ENCODE measurements at places on chromosomes 1 and 21.

DNA sequence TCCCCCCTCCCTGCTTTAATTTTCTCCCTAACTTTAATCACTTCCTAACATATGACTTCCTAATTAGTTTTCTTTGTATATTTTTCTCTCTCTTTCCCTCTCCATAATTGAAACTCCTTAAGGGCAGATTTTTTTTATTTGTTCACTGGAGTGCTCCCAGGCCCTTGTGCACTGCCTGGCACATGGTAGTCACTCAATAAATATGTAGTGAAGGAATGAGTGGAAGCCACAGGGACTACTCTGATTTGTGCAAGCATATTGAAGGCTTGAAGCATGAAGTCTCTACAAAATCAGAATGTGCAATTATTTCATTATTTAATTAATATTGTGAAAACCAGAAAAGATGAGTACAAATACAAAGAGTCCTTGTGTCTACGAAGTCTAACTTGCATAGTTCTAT, 41.5 kb downstream of the SNX7 start:
- DNase-seq = no peak

DNA sequence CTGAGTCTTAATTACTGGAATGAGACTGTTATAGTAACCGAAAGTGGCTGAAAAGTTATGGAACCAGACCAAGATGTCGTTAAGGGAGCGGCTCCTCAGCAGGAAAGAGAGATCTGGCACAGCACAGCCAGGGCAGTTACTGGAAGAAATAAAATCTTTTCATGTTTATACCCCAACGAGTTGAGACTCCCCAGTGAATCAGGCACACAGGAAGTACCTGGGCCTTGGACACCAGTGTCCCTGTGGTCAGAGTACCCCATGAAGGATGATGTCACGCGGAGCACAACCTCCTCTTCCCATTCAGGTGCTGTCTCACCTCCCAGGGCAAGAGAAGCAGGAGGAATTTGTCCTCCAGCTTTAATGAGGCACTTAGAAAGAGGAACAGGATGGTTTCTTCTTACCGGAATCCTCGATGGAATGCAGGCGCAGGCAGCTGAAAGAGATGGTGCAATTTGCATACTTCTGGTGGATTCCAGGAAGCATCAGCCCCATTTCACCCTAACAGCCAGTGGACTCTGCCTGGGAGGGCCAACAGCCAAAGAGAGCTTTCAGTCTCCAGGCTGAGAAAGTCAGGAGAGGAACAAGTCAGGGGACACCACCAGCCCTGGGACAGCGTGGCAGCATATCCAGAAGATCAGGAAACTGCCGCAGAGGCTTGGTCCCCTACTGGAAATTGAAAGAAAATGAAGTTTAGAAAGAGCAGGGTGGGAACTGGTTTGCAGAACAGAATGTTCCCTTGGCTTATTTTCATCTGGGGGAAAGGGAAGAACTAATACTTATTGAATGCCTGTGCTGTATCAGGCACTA, 35.9 kb upstream of the CTTNBP2NL start:
- no peak for DNase-seq

DNA sequence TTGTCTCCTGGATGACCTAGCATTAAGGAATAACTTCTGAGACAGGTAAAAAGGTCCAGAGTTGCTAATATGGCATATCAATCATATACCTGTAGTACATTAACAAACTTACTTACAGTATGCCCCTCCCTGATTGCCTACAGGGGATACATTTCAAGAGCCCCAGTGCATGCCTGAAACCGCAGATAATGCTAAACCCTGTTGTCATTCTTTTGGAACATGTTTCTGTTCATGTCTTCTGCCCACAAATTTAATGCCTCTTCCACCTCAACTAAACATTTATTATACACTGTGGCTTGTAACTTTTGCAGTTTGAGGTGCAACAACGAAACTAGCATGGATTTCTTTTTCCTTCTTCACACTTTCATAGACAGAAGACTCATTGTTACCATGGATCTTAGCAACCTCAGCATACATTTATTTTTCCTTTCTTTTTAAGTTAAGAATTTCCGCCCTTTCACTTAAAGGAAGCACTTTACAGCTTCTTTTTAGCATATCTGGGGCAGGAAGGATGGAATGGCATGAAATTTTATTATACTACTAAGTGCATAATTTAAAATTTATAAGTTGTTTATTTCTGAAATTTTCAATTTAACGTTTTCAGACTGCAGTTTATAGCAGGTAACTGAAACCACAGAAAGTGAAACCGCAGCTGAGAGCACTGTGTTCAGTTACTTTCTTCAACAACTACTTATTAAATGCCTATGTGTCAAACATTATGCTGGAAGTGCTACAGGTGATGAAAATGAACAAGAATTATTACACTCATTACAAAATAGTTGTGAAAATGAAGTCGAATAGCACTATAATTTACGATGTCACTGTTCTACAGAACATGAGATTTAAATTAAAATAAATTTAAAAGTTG, 25.3 kb downstream of the F13B start:
- DNase-seq = no peak

GRCh38 chr1:66489151-66489550, 44.8 kb upstream of the SGIP1 start:
- DNase-seq = no peak

DNA sequence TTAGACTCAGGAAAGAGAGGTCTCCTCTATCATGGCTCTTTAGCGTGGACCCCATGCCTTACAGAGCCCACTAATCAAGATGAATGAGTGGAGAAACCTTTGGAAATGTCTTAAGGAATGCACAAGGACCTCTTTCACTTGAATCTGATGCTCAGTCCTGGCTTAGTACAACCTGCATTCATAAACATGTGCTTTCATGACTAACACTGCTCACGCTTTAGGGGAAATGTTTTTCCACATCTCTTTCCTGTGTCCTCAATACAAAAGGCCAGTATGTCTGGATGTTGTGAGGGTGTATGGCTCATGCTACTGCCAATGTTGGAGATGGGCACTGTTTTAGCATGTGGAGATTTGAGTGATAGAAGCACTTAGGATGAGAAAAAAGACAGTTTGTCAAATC, 14.2 kb upstream of the GNG12 start:
- DNase-seq = no peak

DNA sequence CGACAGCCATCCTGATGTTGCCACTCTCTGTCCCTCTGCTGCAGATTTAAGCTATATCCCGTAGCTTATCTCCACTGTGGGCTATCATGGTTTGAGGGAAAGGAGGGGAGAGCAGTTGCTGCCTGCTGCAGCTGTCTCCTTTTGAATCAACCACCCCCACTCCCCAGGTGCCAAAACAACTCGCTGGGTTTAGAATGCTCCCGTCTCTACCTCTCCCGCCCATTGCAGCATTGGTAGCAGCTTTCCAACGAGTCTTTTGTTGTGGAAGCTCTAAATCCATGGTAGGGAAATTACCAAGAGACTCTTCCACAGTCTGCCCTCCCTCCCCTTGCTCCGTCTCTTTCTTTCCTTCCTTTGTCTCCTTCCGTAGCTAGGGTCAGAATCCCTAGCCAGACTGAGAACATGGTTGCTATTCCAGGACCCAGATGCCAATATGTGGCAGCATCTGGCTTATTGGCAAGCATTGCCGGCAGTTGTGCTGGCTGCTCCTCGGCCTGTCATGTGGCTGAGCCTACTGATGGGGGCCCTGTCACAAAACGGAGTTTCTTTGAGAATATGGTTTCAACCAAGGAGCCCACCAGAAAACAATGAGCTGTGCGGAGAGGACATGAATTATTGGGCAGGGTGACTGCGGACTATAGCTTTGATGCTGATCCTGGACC, 230.7 kb downstream of the RPS6KC1 start:
- no peak for DNase-seq

DNA sequence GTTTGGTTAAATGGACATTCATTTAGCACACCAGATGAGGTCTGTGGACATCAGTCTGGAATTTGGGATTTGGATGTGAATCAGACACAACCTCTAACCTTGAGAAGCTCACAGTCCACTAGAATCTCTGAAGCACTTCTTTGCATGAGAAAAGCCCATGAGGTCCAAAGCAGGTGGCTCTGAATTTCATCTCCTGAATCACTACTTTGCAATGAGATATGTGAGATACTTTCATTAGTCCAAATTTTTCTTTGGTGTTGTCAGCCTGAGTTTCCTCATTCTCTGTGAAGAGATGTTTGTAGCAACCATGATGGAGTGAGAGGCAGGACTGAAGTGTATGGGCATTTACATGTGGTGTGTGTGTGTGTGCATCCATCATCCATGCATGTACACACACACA, 16.5 kb upstream of the LCE2D start:
- DNase-seq = no peak

DNA sequence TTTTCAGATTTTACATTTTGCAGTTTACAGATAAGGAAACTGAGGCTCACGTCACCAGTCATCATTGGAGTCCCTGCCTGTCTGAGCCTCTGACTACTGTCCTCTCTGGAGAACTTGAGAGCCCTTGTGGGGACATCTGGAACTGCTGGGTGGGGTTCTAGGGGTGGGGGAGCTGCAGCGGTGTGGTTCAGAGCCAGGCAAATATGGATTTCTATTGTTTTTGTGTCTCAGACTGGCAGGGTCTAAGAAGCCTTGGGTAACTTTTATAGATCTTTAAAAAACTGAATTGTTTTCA, 46.9 kb downstream of the IER5 start:
- DNase-seq = no peak

Data from HTR-8/SVneo (cell line).